CD14-positive monocyte (primary cell): ENCODE measurements at places on chromosomes 7 and 10.
A peak's percentile ranks its signal among the peaks of the same experiment; 100 is the strongest.

DNA sequence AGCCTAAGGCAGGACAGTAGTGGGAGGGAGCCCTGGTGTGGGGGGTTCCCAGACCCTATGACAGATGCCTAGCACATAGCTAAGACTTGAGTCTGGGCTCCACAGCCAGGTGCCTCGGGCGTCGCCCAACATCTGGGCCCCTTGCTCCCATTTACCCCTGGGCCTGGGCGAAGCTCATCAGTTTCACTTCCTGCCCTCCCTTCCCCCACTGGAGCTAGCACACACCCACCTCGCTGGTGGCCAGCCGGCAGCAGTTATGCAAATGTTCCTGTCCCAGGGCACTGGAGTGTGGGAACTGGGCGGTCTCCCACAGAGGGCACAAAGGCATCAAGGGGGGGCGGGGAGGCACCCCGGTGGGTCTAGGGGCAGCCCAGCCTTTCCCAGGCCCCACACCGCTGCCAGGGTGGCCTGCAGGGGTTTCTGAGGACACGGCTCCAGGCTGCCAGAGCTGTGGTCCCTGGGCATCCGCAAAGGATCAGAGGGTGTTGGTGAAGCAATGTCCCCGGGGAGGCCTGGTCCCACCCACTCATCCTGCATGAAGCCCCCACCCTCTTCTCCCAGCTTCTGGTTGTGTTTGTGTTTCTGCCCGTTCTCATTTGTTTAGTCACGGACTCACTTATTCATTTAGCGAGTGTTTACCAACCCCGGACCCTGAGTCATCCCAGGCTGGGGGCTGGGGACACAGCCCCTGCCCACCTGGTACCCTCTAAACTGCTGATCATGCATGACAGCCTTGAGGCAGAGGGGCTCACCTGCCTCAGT is 20.4 kb downstream of the SH2B2 start:
- DNase-seq, result peak; percentile 68

DNA sequence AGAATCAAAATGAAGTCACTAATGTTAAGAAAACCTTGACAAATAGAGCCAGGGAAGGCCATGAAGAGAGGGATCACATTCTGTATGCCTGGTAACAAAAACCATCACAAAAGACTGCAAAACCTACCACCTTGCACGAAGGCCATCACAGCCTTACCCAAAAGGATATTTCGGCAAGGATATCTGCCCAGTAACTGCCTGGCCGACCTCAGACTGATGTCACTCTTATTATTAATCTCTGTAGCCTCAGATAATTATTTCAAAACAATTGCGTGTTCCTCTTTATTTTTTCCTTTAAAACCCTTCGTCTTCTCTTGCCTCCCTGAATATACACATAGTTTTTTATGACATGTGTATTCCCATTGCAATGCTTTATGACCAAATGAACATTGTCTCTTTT is 52.5 kb downstream of the CDC14C start:
- no peak for DNase-seq

DNA sequence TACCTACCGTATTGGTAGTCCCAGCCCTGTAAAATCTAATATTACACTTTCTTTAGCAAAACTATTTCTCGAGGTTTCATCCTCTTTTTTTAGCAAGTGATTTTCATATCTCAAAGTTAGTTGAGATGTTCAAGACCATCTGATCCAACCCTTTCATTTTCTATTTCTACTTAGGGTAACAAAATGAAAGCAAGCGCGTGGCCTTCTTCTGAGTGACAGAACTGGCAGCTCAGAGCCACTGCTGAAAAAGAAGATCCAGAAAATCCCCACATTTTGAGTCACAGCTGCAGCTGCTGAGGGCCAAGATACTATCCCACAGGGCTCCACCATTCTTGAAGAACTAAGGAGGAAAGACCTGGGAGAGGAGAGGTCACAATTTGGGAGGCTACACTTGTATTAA is 24.8 kb upstream of the ZNF800 start:
- DNase-seq, result no peak

DNA sequence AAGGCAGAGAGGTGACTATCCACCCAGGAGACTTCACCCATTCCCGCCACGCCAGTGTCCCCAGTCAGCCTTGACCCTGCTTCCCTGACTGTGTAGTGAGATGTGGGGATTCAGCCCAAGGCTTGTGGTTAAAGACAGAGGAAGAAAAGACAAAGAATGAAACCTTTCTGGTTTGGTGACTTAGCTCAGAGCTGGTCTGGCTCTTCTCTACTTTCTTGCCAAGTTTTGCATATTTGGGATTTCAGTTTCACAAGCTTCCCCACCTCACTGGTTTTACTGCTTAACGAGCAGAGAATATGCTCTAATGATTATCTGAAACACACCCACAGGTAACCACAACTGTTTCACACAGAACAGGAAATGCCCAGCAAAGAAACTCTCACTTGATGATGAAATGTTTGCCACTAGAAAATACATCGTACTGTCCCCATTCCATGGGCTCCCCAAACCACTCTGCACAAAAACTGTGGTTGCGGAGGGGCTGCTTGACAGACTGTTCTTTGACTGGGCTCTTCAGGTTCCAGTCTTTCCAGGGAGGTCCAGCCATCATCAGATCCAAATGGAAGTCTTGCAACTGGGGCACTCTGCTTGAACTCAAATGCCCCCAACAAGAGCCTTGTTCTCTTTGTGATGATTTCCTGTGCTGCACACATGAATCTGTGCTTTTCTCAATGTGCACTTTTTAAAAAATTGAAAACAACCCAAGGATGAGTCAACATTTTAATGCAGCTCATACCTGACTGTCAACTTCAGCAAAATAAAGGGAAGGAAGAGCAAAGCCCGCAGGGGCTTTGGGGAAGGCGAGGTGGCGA is 95.5 kb downstream of the CTBP2 start:
- DNase-seq, result peak; percentile 14

DNA sequence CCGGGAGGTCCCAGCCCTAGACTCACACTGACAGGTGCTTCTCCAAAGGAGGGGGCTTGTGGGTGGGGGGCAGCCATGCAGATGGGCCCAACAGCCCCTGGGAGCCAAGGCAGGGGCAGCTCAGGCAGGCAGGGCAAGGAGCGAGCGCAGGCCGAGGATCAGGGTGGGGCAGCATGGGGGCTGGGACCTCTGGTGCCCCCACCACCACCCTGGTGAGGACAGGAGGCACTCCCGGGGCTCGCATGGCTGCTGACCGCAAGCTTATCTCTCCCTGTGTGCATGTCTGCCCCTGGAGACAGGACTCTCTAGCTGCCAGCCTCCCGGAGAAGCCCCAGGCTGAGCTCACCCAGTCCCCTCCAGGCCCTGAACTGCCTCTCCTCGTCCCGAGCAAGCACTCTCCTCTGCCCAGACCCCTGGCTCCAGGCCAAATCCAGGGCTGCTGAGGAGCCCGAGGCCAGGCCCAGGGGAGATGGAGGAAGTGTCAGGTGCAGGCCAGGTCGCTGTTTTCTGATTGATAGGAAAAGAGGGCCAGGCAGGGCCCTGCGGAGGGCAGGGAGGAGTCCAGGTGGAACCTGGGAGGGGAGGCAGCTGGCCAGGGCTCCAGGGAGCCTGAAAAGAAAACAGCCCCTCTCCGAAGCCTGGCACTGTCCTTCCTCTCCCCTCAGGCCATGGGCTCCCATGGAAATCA is 39.0 kb downstream of the PDGFA start:
- no peak for DNase-seq

DNA sequence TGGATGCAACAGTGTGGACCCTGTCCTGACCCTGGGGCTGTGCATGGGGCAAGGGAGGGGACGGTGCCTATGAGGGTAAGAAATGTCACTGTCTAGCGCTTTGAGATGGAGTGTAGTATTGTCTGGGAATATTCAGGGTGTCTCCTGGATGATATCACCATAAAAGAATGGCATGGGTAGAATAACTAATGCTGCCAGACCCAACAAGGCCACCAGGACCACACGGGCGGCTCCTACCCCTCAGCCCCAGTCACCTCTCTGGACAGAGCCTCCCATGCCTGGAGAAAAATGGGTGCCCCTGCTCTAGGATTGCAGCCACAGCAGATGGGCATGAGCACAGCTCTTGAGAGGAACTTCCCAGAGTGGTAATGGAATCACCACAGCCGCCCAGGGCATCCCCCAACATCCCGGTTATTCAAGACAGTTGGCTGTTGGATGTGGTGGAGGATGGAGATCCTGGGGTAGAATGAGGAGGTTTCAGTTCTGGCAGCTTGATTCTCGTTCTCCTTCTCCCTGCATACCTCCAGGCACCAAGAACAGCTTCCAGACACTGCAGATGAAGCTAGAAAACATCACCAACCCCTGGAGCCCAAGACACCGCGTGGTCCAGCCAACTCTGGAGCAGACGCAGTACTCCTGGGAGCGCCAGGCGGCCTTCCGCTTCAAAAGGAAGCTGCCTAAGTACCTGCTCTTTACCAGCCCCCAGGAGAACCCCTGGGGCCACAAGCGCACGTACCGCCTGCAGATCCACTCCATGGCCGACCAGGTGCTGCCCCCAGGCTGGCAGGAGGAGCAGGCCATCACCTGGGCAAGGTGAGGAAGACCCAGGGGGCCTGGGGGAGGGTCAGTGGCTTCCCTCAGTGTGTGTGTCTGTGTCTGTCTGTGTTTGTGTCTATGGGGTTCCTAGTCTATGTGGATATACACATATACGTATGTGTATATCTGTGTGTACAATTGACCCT is 6.2 kb downstream of the AOC1 start:
- no peak for DNase-seq

DNA sequence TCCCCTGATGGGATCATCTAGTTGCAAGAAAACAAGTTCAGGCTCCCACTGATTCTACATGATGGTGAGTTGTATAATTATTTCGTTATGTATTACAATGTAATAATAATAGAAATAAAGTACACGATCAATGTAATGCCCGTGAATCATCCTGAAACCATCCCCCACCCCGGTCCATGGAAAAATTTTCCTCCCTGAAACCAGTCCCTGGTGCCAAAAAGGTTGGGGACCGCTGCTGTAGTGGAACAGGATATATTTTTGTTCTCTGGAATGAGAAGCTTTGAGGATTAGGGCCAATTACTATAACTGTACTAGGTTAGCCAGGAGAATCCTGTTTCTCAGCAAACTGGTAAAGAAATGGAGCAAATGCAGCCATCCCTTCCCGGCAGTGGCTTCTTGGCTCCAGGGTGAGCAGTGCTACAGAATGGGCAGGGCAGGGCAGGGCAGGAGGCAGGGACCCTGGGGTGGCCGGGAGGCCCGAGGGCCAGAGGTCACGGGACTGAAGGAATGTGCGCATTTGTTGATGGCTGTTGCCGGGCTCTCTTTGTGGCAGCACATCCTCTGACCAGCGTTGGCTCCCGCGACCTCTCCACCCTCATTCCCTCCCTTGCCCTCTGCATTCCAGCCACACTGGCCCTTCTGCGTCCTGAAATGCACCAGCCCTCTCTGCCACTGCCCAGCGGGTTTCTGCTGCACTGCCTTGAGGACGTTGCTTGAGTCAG is 162.3 kb upstream of the NPS start:
- DNase-seq, result no peak

DNA sequence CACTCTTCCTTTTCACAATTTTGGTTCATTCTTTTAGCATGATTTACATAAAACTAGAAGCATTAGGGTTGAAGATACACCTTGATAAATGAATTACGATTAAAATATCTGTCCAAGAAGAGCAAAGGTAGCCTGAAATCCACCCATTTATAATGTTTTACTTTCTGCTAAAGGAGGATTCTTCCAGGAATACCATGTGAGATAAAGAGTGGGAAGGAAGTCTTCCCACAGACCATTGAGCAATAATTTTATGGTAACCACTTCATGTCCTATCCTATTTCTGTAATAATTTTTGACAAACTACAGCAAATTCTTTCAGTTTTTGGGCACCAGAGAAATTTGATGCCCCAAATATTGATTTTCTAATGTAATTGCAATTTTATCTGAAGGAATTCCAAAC is 150.6 kb upstream of the STEAP4 start:
- no peak for DNase-seq

DNA sequence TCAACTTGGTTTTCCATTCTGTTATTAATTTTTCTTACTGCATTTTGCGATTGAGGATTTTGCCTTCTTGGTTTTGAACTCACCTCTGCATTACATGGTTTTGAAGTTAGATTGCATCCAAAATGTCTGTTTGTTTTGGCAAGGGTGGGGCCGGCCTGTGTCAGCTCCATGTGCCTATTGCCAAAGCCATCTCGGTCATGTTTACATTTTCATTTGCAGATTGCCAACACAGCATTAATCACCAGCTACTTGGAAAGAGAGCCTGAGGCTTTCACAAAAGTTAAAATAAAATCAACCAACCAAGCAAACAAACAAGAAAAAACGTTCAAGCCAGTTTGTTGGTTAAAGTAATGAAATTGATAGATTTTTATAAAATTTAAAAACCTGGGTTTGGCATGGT is 695.8 kb downstream of the TYW1 start:
- DNase-seq, result no peak

GRCh38 chr10:110994406-110995086 is 75.1 kb downstream of the SHOC2 start:
- DNase-seq, result no peak

- no peak for DNase-seq
These were observed 4.9 kb upstream of the INSIG1 start for GRCh38 chr7:155292680-155293226.
